ENCODE measurements at places on chromosomes 4 and X.

DNA sequence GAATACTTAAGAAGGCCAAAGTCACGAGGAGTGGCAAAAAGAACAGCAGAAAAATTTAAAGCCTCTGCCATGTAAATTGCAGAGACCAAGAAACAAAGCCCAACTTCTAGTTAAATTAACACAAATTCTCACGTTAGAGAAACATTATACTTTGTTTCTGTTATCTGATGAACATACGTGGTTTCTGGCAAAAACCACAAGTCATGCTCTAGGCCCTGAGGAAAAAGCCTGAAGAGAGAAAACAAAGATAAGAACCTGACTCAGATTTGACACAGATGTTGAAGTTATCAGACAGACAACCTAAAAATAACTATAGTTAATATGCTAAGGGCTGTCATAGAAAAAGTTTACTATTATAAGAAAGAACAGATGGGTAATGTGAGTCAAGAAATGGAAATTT is 149.1 kb upstream of the PCDH10 start:
- DNase-seq = peak; percentile 33

DNA sequence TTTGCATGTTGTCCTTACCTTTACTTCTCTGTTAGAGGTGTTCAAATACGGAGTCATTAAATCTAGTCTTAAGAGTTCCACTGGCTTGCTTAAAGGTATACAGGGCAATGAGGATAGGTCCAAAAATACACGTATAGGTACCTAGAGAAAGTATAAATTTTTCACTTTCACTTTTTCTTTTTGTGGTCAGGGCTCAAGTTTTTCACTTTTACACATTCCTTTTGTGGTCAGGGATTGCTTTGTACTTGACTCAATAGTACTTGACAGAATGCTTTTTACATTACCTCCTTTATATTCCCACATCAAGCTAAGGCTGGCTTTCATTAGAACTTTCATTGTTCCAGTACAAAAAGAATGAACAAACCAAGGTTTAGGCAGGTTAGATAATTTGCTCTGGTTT is 21.7 kb downstream of the TMEM184C start:
- DNase-seq = peak; percentile 54

DNA sequence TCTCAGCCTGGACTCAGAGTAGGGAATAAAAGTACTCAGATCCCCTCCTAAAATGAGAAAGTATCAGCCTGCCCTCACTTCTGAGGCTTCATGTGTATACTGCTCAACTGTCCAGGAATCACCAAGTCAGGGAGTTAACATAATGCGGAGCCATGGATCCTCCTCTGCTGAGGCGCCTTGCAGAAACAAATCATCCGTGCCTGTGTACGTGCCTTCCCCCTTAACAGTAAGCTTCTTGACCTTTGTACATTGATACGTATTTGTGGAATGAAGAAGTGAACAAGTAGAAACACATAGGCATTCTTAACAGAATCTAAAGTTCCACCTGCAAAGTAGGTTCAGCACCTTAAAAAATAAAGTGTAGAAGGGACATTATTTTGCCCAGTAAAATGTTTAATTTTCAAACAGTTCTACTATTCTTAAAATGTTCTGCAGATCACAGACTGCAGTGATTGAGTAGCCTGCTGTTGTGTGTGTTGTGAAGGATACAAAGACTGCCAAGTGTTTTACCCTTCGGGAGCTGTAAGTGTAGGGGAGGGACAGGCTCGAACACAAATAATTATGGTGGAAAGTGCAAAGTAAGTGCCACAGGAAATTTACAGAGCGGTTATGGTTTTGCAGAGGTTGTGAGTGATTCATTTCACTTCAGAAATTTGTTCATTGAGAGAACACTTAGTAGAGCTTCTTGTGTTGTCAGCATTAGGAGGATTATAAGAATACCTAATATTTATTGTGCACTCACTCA is 61.9 kb downstream of the ARHGAP10 start:
- no peak for DNase-seq

DNA sequence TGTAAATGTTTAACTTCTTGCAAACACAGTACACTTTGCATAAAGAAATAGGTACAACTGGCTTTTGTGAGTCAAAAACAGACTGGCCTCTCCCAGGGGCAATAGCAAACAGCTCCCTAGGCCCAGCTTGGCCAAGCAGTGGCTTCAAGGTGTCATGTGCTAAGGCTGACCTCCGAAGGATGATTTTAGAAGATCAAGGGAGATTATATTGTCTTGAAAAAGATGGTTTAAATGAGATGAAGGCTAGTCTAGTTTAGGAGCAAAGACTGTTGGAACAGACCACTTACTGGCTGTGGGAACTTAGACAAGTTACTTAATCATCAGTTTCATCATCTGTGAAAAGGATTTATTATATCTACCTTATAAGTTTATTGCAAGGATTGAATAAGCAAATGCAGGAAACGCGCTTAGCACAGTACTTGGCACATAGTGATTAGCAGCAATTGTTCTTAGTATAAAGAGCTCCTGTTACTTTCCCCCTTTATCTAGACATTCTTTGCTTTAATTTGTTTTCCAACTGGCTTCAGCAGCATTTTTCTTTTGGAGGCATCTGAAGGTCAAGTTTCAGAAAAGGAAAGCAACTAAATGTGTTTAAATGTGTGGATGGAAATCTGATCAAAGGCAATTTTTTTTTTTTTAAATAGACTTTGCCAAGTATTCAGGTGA is 17.2 kb downstream of the ANXA3 start:
- DNase-seq = peak; percentile 33
